ENCODE measurements at places on chromosomes 13 and 19. TPM values are rescaled to one million over a fixed set of nuclear protein-coding genes. Genes with fewer than 3 reads are reported as not detected.

CKM gene
- polyA plus RNA-seq = not detected

ZNF576 gene
- polyA plus RNA-seq = 16.5 TPM

UBE2L5 gene
- 0.31 TPM for polyA plus RNA-seq

RFC3 gene
- polyA plus RNA-seq = 45.3 TPM

COX6B2 gene
- polyA plus RNA-seq = 6.4 TPM

LGI4 gene
- 0.09 TPM for polyA plus RNA-seq

TBXA2R gene
- 0.49 TPM for polyA plus RNA-seq

CAB39L gene
- polyA plus RNA-seq = 2.3 TPM

ZNF723 gene
- polyA plus RNA-seq = not detected

USHBP1 gene
- polyA plus RNA-seq = not detected

CYP4F8 gene
- polyA plus RNA-seq = not detected

SH3GL1 gene
- polyA plus RNA-seq = 35.1 TPM

TYROBP gene
- polyA plus RNA-seq = 0.21 TPM

Data from A549 (cell line).